HFF-Myc (cell line): ENCODE measurements at places on chromosomes 1 and 21.

DNA sequence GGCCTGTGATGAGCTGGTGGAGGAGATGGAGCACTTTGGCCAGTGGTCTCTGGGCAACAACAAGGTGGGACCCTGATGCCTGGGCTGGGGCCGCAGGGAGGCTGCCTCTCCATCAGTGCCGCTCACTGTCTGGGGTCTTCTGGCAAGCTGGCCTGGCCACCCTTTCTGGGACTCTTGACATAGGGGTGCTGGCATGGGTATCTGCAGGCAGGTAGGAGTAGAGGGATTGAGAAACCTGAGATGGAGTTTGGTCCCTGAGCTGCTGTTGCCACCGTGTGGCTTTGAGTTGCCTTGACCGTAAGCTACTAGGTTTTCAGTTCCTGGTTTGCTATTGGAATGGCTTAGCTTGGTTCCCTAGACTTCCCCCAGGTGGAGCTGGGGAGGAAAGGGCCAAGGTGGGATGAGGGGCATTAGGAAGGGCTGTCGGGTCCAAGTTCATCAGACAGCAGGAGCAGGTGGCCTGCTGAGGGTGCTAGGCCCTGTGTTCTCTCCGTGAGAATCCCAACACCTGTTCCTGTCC, 13.2 kb upstream of the MFN2 start:
- no peak for DNase-seq

DNA sequence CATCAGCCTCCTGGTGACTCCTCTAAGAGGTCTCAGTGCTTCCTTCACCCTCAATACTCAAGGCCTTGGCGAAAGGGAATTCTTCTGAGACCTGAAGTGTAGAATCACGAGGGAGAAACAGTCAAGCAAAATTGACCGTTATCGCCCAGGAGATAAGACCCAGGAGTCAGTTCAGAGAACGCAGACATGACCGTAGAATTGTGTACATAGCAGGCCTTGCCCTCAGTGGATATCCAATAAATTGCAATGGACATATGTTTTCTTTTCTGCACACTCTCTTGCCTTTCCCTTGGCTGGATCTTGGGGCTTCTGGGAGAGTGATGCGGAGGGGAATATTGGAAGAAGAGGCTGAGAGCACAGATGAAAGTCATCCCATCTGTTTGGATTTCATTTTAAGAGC, 15.7 kb upstream of the ETS2 start:
- no peak for DNase-seq

DNA sequence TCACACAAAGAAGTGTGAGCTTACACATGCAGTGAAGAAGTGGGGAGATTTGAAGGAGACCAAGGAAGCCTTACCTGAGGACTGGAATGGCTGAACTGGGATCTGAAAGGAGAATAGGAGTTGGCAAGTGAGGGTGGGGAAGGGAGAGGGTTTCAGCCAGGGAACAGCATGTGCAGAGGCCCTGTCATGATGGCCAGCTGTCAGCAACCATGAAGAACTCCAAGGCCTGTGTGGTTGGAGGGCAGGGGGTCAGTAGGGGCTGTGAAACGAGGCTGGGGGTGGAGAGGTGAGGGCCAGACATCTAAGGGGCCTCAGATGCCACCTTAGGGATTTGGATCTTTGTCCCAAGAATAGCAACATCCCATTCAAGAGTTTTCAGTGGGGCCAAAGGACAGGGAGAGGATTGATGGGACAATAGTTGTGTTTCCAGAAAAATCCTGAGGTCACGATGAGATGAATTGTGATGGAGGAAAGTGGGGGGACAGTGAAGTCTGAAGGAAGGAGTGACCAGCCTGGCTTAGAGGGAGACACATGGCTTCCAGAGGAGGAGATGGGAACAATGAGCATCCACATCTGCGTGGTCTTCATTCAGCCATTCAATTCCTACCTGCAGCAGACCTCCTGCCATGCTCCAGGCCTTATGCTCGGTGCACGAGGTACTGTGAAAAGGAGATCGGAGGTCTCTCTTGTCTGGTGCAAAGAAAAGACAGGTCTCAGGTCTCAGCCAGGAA, 187.6 kb downstream of the MATN1 start:
- DNase-seq: no peak

- DNase-seq: no peak
These were observed 84.1 kb downstream of the MRPS6 start for GRCh38 chr21:34157521-34157920.

- DNase-seq: no peak
These were observed 5.0 kb downstream of the PALMD start for GRCh38 chr1:99650773-99651437.

DNA sequence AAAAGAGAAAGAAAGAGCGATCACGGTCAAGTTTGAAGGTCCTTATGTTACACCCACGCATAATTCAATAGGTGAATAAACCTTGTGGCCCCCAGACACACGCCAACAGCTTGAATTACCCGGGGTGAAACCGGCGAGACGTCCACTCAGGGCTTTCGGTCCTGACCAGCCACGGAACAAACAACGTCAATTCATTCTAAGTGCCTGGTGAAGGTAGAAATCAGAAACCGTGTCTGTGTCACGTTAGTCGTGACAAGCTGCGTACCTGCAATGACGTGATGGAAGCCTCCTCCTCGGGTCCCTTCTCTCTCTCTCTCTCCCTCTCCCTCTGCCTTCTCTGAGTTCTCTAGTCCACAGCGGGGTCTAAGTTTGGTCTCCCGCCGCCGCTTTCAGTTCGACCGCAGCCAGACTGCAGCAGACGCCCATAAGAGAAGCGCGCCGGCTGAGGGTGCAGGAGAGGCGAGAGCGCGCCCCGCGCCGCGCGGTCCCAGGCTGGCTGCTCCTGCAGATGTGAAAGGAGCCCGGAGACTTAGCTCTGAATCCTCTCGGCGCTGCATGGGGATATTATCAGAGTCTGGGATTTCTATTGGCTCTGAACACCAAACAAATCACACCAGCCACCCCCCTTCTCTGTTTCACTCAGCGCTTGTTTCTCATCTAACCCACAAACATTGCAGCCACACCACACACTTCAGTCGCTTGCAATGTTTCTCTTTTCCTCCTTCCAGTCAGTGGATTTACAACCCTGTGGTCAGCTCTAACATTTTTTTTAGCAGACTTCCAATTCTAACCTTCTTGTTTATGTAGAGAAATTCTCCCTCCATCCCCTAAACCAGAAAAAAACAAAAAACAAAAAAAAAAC, at the start of gene GREM2:
Gene GREM2 (minus strand): TSS at position 537 of the 862 bp plus-strand sequence. CDS start 118,680 bp downstream, outside the sequence.
- DNase-seq: peak; percentile 69

DNA sequence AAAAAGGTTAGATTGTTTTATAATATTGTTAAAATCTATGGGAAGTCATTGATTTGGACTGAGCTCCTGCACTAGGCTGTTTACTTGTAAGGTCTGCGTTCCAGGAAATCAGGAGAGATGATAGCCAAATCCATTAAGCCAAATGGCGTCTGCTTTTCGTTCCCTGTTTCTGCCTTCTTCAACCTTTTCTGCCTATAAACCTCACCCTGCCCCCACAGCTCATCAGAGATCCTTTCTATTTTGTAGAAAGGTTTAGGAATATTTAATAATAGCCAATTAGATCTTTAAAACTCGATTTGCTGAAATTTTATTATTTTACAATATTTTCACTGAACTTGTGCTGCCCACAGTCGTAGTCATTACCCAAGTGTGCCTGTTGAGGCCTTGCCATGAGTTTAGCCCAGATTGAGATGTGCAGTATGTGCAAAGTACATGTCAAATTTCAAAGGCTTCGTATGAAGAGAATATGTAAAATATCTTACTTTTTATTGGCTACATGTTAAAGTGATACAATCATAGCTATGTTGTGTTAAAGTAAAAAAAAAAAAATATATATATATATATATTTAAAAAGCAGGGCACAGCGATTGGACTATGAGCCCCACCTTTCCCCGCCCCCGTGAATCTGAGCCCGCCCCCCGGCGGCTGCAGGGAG, 444 bp upstream of the IARS2 start:
- DNase-seq: no peak

- DNase-seq: no peak
These were observed 58.9 kb downstream of the MAP3K7CL start for GRCh38 chr21:29189353-29189752.

GRCh38 chr1:84861988-84862644, 30.9 kb downstream of the LPAR3 start:
- no peak for DNase-seq

GRCh38 chr1:51901151-51901550, 22.6 kb upstream of the NRDC start:
- no peak for DNase-seq

GRCh38 chr21:46089285-46089684, 8.6 kb upstream of the COL6A2 start:
- no peak for DNase-seq

DNA sequence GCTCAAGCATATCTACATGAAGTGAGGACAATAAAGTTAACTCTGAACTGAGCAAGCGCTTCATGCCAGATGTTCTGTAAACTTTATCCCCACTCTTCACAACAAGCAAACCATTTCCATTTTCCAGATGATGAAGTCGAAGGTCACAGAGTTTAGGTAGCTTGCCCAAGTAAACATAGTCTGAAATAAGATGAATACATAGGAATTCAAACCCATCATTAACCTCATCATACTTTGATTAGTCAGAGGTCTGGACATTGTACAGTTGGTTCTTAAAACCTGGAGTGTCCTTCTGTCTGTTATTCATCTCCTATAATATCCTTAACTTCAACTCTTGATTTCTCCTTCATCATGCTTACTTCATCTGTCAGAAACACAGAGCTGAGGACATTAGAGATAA, 180.3 kb upstream of the C8B start:
- DNase-seq: no peak

- DNase-seq: peak; percentile 68
These were observed 114.4 kb upstream of the GADD45A start for GRCh38 chr1:67570486-67571143.

- peak; percentile 21 for DNase-seq
These were observed 33.1 kb downstream of the LTN1 start for GRCh38 chr21:28959367-28960099.
